Stimulated activated CD4-positive, alpha-beta T cell treated with anti-CD3 and anti-CD28 coated beads, TNF-alpha, amount 100 ng/mL, for 24 hours (primary cell): ENCODE measurements at places on chromosomes 12 and 14.
A peak's percentile ranks its signal among the peaks of the same experiment; 100 is the strongest.

DNA sequence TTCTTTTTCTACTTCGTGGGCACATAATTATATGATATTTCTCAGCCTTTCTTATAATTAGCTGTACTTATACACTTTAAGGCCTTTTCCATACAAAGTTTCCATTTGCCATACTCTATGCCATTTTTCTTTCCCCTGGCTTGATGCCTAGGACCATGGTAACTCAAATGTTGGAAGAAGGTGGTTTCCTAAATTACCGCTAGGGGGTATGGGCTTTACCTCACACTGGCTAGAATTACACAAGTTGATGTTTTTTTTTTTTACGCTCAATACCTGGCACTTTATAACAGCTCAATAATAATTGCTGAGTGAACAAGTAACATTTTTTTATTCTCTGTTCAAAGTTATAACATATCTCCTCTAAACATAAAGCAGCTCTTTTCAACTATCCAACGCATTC, 306.8 kb upstream of the LRFN5 start:
- DNase-seq: no peak

DNA sequence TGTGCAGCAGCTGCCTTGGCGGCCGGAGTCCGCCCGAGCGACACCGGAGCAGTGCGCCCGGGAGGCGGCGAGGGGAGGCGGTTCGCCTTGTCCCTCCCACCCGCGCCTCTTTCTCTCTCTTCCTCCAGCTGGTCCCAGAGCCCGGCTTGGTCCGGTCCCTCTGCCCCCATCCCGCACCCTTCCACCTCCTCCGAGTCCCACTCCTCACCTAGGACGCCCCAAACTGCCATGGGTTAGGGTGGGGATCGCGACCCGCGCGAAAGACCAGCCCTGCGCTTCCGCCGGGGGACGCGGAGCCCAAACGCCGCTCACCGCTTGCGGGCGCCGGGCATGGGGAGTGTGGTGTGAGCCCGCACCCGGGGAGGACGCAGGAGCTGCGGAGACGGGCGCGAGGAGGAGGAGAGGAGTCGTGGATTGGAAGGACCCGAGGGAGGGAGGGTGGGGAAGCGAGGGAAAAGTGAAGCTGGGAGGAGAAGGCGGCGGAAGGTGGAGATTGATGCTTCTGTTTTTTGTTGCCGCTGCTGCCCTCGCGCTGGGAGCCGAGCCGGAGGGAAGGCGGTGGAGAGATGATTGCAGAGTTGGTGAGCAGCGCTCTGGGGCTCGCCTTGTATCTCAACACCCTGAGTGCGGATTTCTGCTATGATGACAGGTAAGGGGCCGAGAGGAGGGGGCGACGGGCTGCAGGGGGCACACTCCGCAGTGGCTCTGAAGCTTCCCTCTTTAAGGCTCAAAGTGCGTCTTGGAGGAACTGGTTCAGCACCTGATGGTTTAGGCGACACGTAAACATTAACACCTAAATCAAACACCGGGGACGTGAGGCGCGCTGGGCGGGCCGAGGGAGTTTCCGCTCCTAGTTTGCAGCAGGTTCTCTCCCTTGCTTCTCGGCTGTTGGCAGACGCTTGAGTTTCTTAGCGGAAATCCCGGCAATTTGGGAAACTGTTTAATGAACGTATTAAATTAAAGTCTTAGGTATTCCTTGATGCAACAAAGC, 610 bp downstream of the TMTC2 start:
- peak; percentile 28 for DNase-seq

DNA sequence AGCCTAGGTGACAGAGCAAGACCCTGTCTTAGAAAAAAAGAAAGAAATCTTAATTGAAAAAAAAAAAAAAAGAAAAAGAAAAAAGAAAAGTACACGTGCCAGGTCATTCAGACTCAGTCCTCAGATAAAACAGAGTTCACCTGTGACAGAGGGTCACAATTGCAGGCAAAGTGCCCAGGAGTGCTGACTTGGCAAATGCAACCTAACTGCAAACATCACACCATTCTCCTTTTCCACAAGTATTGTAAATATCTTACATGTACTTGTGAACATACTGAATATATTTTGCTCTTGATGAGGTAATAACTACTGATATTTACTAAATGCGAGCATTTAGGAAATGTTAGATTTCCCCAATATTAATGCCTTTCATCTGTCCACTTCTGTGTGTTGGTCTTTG, 9.0 kb upstream of the COL2A1 start:
- no peak for DNase-seq

DNA sequence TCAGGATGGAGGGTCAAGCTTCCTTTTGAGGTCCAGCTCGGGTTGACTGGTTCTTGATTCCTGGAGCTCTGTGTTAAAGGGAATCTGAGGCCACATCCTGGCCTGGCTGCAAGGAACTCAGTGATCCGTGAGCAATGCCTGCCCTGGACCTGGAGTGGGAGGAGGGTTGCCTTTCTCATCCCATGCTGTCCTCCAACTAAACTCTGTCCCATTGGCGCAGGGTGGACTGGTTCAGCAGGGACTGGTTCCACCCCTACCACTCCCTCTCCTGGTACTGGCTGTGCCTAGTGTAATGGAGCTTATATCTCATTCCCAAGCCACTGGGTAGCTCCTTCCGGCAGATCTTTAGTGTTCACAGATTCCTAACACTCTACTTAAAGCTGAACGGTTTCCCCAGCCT, 3.9 kb upstream of the CMKLR1 start:
- no peak for DNase-seq
